ENCODE measurements at places on chromosomes 2 and 18. TPM values are rescaled to one million over a fixed set of nuclear protein-coding genes. Genes with fewer than 3 reads are reported as not detected.

- no peak overlapping the region for H3K4me3 ChIP-seq
- peaks cover 25% of the 10 kb centered on the region for H3K4me1 ChIP-seq
- no peaks in the 10 kb centered on the region for H3K36me3 ChIP-seq
- H3K27ac ChIP-seq = peak overlapping the region; percentile 14
- DNase-seq = peak; percentile 10
These were observed 1.1 kb downstream of the FSHR start for GRCh38 chr2:49153252-49153651.

- H3K36me3 ChIP-seq = no peaks in the 10 kb centered on the region
- H3K4me3 ChIP-seq = no peak overlapping the region
- no peak for DNase-seq
- no peaks in the 10 kb centered on the region for H3K4me1 ChIP-seq
- no peaks in the 10 kb centered on the region for H3K27me3 ChIP-seq
- no peak overlapping the region for H3K27ac ChIP-seq
These were observed 54.6 kb downstream of the CPO start for GRCh38 chr2:206993964-206994363.

GRCh38 chr2:191410646-191411436 lies 165.6 kb downstream of the MYO1B start:
- H3K4me1 ChIP-seq = no peaks in the 10 kb centered on the region
- H3K27me3 ChIP-seq = no peaks in the 10 kb centered on the region
- no peak overlapping the region for H3K27ac ChIP-seq
- H3K4me3 ChIP-seq = no peak overlapping the region

- peak overlapping the region; percentile 68 for H3K4me3 ChIP-seq
- no peaks in the 10 kb centered on the region for H3K36me3 ChIP-seq
- DNase-seq = peak; percentile 26
- no peak overlapping the region for H3K27ac ChIP-seq
- H3K4me1 ChIP-seq = peaks cover 6% of the 10 kb centered on the region
- peaks cover 84% of the 10 kb centered on the region for H3K27me3 ChIP-seq
These were observed 1.4 kb upstream of the ZNF804A start for GRCh38 chr2:184596819-184597411.

DNA sequence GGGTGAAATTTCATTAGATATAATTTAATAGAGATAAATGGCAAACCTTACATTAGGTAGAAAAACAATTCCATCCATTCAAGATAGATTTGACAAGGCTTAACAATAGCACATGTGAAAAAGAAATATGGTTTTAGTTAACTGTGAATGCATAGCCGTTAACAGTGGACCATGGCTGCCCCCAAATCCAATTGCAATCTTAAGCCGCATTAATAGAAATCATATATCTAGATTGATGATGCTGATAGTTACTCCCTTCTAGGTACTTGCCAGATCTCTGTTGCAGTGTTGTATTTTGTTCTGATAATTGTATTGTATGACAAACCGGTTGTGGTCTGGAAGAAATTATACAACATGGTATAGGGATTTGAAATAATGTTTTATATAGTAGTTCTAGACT lies 139.8 kb downstream of the GPD2 start:
- DNase-seq = no peak
- H3K36me3 ChIP-seq = no peaks in the 10 kb centered on the region
- no peak overlapping the region for H3K27ac ChIP-seq
- no peak overlapping the region for H3K4me3 ChIP-seq

GRCh38 chr2:228688007-228688645 lies 506.6 kb upstream of the SPHKAP start:
- DNase-seq = no peak
- no peaks in the 10 kb centered on the region for H3K27me3 ChIP-seq
- peaks cover 4% of the 10 kb centered on the region for H3K4me1 ChIP-seq

Gene ALLC
- total RNA-seq = not detected

DNA sequence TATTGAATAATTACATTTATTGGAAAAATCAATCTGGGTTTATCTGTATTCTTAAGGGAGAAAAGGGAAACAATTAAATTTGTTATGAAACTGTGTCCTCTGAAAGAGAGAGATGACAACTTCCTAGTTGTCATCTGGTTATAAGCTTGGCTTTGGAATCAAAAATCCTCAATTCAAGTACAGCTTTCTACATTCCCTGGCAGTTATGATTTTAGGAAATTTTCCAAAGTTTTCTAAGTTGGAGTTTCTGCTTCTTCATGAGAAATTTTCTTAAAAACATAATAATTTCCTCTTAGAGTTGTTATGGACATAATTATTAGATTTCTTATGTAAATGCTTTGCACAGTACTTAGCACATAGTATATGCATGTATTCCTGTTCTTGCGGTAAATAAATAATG lies 625.6 kb upstream of the SLC39A10 start:
- no peaks in the 10 kb centered on the region for H3K36me3 ChIP-seq
- H3K27ac ChIP-seq = no peak overlapping the region
- H3K4me3 ChIP-seq = no peak overlapping the region
- H3K27me3 ChIP-seq = no peaks in the 10 kb centered on the region

Gene TDRD15
- total RNA-seq = not detected
